NCI-H82 (cell line): ENCODE measurements at places on chromosomes 12 and 14.

- no peak for DNase-seq
These were observed 133.8 kb upstream of the CLEC14A start for GRCh38 chr14:38389681-38390080.

DNA sequence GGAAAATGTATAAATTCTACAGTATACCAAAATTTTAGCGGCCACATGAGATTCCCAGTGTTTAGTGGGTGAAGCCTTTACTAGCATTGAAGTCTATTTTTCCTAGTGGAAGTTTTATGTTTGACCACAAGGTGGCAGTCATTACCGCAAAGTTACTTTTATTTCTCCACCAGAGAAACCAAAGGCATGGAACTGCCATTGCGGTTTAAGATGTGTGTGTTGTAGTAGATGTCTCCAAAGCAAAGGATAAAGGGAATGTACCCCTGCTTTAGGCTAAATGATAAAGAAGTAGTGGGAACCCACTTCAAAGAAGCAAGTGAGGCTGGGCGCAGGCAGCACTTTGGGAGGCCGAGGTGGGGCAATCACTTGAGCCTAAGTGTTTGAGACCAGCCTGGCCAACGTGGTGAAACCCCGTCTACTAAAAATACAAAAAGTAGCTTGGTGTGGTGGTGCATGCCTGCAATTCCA is 140.5 kb downstream of the PRKCH start:
- peak; percentile 79 for DNase-seq

GRCh38 chr14:50230401-50230700 is 1.0 kb downstream of the SOS2 start:
- DNase-seq, result no peak

- no peak for DNase-seq
These were observed 3.3 kb downstream of the UNG start for GRCh38 chr12:109100741-109101140.

DNA sequence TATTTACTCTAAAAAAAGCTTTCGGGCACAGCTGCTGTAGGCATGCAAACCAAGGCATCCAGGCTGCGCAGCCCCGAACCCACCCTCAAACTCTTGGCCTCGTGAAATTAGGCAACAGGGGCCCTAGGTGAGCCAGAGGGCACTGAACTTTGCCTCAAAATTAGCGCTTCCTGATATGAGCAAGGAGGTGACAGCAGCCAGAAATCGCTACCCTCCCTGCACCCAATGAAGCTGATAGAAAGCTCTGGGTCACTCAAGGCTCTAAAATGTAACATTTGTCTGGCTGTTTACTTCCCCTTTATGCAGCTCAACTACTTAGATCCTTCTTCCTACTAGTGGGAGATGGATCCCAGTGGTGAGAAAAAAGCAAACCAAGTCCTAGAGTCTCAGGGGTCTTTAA is 61.8 kb downstream of the PITPNM2 start:
- no peak for DNase-seq

DNA sequence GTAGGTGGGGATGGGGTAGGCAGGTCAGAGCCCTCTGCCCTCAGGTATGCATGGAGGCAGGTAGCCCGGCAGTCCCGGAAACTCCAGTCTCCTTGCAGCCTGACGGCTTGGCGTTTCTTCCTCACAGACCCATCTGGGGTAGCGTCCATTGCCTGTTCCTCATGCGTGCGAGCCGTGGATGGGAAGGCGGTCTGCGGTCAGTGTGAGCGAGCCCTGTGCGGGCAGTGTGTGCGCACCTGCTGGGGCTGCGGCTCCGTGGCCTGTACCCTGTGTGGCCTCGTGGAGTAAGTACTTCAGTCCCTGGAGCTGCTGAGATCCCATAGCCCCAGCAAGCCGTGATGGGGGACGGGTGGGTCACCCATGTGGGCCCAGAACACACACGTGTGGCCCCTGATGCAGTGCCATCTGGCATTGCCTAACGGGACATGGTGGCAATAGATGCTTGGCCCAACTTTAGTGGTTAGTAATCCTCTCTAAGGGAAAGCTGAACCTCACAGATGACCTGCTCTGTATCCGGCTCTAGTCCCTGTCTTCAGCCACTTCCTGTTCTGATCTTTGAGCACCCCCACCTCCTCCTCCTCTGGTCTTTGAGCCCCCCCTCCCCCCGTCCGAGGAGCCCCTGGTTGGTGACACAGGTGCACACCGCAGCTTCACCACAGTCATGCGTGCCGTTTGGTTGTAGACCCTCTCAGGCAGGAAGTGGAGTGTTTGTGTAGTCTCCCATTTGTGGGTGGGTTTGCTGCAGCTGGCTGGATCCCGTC is 3.7 kb downstream of the SIVA1 start:
- DNase-seq, result no peak

DNA sequence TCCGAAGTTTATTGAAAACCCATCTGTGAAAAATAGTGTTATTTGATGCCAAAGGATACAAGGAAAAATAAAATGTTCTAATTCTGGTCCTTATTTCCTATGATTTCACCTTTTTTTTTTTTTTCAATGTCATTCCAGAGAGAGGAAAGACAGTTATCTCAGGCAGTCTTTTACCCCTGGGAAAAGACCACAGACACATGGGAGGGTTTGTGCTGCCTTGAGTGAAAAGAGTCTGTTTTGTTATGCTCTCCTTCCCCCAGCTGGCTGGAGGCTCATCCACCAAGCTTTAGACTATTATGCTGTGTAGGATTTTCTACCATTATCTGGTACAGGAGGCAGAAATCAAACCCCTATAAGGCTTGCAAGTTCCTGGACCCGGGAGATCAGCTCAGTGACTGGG is 151.8 kb downstream of the CRADD start:
- DNase-seq, result no peak

DNA sequence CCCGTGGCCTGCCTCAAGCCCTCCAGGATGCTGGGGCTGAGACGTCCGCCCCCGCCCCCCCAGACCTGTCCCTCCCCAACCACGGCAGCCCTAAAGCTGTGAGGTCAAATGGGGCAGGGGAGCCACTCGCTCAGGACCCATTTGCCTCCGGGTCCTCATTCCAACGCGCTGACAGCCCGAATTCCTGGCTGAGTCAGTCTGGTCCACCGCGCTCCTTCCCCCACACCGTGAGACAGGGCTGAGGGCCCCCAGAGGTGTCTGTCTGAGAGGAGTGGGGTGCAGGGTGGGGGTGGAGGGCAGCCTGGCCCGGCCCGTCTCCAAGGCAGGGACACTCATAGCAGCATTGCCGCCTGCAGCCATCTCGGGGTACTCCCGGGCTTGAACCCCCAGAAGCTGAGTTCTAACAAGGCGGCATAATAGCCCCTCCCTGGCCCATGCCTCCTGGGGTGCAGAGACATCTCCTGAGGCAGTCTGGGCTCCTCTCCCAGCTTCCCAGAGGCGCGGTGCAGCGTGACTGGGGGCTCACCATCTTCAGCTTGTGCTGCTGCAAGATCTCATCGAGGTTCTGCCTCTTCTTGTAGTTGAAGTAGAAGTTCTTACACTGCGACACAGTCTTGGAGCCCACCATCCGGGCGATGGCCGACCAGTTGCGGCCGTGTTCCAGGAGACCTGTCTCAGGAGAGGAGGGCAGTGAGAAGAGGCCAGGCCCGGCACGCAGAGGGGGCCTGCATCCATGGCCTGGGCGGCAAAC is 90.5 kb downstream of the RFLNA start:
- DNase-seq, result no peak

GRCh38 chr14:95480109-95480886 is 36.2 kb downstream of the SYNE3 start:
- no peak for DNase-seq

GRCh38 chr12:29778531-29778930 is 5.2 kb downstream of the TMTC1 start:
- no peak for DNase-seq

- DNase-seq, result no peak
These were observed 8.6 kb downstream of the BCL2L14 start for GRCh38 chr12:12079291-12079690.

- DNase-seq, result no peak
These were observed 375.1 kb downstream of the BMP4 start for GRCh38 chr14:53581504-53581903.

- DNase-seq, result no peak
These were observed 1.7 kb downstream of the IRAK3 start for GRCh38 chr12:66190519-66191370.

- peak; percentile 50 for DNase-seq
These were observed 170.1 kb downstream of the ADGRD1 start for GRCh38 chr12:131123817-131124216.

- DNase-seq, result no peak
These were observed 4.0 kb upstream of the GEMIN2 start for GRCh38 chr14:39109893-39110715.
